ENCODE measurements at places on chromosomes 7 and 10. TPM values are rescaled to one million over a fixed set of nuclear protein-coding genes. Genes with fewer than 3 reads are reported as not detected.

DNA sequence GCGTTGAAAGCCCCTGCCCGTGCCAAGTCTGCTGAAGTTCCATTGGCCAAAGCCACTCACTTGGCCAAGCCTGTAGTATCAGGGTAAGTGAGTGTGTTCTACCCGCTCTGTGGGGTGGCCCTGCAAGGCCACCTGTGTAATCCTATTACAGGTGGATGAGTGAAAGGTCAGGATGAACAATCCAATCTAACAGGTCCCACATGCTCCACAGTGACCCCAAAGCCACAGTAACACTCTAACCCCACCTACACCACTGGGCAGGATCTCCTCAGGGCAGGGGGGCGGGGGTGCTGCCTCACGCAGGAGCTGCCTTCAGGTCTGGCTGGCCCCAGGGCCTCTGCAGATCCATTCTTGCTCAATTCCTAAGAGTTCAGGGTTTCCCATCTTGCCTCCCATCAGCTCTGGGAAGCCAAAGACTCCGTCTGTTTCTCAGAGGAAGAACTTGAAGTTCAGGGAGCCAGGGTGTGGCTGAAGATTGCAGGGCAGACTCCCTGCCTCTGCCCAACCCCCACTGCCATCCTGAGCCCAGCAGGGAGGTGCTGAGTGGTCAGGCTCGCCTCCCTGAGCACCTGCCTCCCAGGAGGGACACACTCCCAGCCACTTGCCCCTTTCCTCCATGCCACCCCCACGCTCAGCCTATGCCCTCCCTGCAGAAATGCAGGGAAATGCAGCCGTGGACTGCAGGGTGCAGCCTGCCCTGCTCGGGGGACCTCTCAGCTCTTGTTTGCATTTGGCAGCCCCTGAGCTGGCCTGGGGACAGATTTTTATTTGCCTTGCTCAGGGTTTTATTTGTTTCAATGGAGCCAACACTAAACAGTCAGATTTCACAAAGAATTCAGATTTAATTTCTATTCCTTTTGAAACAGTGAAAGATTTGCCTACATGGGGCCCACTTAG, 9.8 kb upstream of the COMTD1 start:
- no peak overlapping the region for H3K4me3 ChIP-seq
- H3K36me3 ChIP-seq, result no peaks in the 10 kb centered on the region
- no peaks in the 10 kb centered on the region for H3K4me1 ChIP-seq

GRCh38 chr7:113404245-113404644, 285.9 kb upstream of the SMIM30 start:
- no peak overlapping the region for H3K4me3 ChIP-seq
- no peaks in the 10 kb centered on the region for H3K36me3 ChIP-seq
- no peaks in the 10 kb centered on the region for H3K4me1 ChIP-seq
- DNase-seq, result no peak
- no peak overlapping the region for H3K27ac ChIP-seq
- peaks cover 6% of the 10 kb centered on the region for H3K27me3 ChIP-seq

DNA sequence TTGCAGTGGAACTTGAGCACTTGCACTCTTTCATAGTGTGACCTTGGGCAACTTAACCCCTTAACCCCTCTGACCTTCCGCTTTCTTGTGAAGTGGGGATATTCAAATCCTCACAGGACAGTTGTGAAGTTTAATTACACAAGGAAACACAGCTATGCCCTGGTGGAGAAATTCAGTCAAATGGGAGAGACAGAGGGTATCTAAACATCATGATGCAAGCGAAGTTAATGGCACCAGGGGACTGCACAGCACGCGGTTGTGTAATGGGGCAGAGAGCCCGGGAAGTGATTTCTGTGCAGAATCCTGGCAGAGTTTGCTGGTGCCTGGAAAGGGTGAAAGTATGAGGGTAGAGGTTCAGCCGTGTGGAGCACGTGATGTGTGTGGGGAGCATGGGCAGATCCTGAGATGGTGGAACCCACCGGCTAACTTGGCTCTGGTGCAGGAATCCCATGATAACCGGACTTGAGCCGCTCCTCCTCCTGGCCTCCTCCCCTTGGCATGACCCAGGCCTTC, 51.7 kb downstream of the SNX10 start:
- no peak overlapping the region for H3K4me3 ChIP-seq
- no peak for DNase-seq
- peaks cover 13% of the 10 kb centered on the region for H3K4me1 ChIP-seq
- peaks cover 10% of the 10 kb centered on the region for H3K36me3 ChIP-seq

DNA sequence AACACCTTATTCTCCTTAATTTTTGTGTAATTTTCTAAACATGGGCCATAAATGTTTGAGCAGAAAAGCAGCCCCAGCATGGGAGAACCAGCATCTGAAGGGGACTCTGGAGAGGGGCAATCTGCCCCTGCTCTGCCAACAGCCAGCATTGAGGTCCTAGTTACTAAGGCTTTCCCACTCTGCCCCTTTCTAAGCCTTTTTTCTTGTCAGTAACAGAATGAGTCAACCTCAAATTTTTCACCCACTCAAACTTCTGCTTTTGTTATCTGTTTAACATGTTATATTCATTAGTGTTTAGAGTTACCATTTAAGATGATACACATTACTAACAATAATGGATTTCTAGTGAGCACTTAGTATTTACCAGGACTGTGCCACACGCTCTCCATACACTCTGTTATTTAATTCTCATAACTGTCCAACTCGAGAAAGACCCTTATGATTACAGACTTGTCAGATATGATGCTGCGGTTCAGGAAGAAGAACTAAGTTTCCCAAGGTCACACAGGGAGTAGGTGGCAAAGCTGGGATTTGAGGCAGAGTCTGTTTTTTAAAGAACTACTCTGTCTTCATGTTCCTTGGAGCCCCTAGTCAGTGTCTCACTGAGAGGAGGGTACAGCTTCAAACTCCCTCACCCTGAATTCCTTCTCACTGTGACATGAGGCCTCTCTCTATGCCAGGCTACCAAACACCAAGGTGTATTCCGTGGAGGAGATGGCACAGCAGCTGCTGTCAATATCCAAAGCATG, 19.9 kb upstream of the GPAM start:
- peaks cover 8% of the 10 kb centered on the region for H3K27me3 ChIP-seq
- no peaks in the 10 kb centered on the region for H3K36me3 ChIP-seq
- peaks cover 13% of the 10 kb centered on the region for H3K4me1 ChIP-seq
- no peak overlapping the region for H3K27ac ChIP-seq
- H3K4me3 ChIP-seq, result no peak overlapping the region
- DNase-seq, result no peak

GRCh38 chr10:34124522-34125035, 690.5 kb downstream of the PARD3 start:
- H3K27ac ChIP-seq, result peak overlapping the region; percentile 56
- H3K4me1 ChIP-seq, result peaks cover 27% of the 10 kb centered on the region
- H3K36me3 ChIP-seq, result no peaks in the 10 kb centered on the region
- no peak for DNase-seq
- H3K27me3 ChIP-seq, result peaks cover 2% of the 10 kb centered on the region

DNA sequence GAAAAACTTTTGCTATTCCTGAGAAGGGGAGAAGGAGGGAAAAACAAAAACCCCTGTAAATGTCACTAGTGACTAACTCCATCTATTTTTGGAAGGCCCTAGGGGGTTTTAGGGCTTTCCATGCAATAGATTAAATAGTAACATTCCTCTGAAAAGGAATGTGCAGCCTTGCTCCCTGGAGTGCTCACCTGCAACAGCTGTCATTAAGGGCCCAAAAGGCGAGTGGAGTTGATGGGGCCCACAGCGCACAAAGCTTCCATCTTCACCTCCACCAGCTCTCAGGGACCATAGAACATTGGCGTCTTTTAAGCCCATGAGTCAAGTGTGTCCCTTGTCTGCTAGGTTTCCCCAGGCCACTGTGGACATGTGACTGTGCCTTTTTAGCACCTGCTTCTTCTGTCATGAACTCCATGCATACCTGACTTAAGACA, 58.0 kb upstream of the IL6 start:
- no peak overlapping the region for H3K4me3 ChIP-seq
- peaks cover 8% of the 10 kb centered on the region for H3K27me3 ChIP-seq
- no peak overlapping the region for H3K27ac ChIP-seq
- DNase-seq, result no peak
- peaks cover 53% of the 10 kb centered on the region for H3K4me1 ChIP-seq

DNA sequence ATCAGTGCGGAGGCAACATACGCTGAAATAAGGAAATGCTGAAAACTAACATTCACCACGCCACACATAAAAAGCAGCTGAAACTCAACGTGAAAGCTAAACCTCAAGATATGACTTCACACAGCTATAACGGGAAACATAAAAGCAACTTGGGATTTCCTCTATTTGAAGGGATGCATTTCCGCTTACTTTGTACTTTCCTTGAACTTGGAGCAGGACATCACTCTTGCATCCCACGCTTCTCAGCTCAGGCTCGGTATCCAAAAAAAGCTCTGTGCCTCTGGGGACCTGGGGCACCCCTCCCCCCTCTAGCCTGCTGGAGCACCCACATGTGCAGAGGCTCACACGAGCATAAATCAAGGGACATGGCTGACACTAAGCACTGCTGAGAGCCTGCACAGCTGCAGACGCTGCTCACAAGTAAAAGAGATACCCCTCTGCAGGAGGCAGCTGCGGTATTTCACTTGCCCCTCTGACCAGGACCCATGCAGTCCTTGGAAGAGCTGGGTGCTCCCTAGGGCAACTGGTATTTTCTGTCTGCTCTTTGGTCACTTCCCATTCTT, 34.2 kb downstream of the PARD3 start:
- DNase-seq, result no peak
- H3K36me3 ChIP-seq, result no peaks in the 10 kb centered on the region
- H3K4me1 ChIP-seq, result peaks cover 9% of the 10 kb centered on the region
- no peak overlapping the region for H3K27ac ChIP-seq
- H3K4me3 ChIP-seq, result peak overlapping the region; percentile 26

GRCh38 chr7:464454-465401, 54.9 kb downstream of the PDGFA start:
- no peak overlapping the region for H3K4me3 ChIP-seq
- DNase-seq, result no peak
- no peaks in the 10 kb centered on the region for H3K4me1 ChIP-seq
- no peaks in the 10 kb centered on the region for H3K27me3 ChIP-seq
- H3K36me3 ChIP-seq, result no peaks in the 10 kb centered on the region
- no peak overlapping the region for H3K27ac ChIP-seq

- H3K27me3 ChIP-seq, result peaks cover 3% of the 10 kb centered on the region
- H3K4me3 ChIP-seq, result no peak overlapping the region
- DNase-seq, result no peak
Measured at GRCh38 chr10:86868353-86868752, 89.1 kb downstream of the MMRN2 start.

- H3K27me3 ChIP-seq, result no peaks in the 10 kb centered on the region
- no peak for DNase-seq
- no peak overlapping the region for H3K27ac ChIP-seq
Measured at GRCh38 chr7:152528612-152529011, 92.8 kb upstream of the KMT2C start.

DNA sequence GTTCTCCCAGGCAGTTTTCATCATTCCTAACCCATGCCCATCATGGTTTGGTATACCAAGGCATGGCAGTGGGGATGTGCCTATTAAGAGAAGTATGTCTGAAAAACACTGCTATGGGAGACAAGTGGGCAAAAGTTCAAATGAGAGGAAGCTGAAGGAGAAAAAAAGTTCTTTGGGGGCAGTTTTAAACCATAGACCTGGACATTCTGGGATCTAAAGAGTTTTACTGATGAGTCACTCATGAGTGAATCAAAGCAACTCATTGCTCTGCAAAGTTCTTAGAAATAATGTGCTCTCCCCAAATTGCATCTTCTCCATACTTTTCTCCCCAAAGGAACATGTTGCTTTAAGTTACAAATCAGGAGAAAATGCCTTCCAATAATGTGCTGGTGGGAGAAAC, 256.9 kb upstream of the MTPN start:
- H3K4me3 ChIP-seq, result no peak overlapping the region
- no peaks in the 10 kb centered on the region for H3K27me3 ChIP-seq
- no peak for DNase-seq

DNA sequence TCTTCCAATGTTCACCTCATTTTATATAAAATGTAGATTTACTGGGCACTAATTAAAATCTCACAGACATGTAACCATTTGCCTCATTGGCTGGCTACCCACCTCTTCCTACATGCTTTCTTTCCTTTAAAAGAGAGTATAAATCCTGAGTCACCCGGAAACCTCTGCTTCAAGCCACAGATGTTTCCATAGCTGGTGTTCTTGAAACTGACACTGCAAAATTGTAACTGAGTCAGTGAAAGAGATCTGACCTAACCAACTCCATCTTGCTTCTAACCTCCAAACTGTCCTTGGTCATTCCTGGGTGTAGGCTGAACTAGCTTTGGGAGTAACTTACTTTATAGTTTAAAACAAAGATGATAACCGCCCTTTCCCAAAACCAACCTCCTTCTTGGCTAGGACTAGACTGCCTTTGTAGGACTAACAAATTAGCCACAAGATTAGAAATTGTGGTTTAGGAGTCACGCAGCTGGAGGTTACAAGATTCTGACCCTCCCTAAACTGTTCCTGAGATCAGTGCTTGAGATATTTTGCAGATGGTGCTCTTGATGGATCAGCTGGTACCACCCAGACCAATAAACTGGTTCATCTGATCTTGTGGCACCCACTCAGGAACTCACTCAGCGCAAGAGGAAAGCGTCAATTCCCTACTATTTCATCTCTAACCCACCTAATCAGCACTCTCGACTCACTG, 33.5 kb downstream of the SVOPL start:
- DNase-seq, result no peak
- no peaks in the 10 kb centered on the region for H3K36me3 ChIP-seq
- H3K4me3 ChIP-seq, result no peak overlapping the region

DNA sequence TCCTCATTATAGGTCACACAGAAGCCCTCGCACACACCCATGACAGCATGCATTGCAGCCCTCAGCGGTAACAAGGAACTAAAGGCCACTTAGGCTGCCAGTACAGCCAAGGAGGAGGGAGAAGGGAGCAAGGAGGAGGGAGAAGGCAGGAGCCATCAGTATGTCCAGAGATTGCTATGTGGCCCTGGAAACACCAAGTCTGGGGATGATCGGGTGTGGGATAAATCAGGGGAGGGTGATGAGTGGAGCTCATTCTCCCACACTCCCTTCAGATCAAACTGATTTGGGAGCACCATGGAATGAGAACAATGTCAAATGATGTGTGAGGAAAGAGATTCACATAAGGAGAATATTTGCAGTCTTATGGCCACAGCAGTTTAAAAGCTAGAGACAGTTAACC, 350.9 kb downstream of the TNS3 start:
- H3K36me3 ChIP-seq, result no peaks in the 10 kb centered on the region
- no peaks in the 10 kb centered on the region for H3K4me1 ChIP-seq
- H3K27me3 ChIP-seq, result peaks cover 3% of the 10 kb centered on the region
- no peak overlapping the region for H3K4me3 ChIP-seq
- no peak overlapping the region for H3K27ac ChIP-seq
- no peak for DNase-seq

TACC2 gene
- not detected for total RNA-seq

TYW1B gene
- total RNA-seq, result 3.3 TPM

OPN4 gene
- total RNA-seq, result not detected

LGI1 gene
- not detected for total RNA-seq

EGR2 gene
- total RNA-seq, result 268 TPM

Data from activated T-helper 1 cell treated with anti-CD3 and anti-CD28 coated beads, Interleukin-12 subunit alpha, Interleukin-12 subunit beta, Interleukin-2, Interleukin-4 antibody, amounts not matched to agents 30 ng/mL and 10 ng/mL and 1 ng/mL, durations not matched to agents 14 hours and 24 hours and 36 hours (primary cell).